Stimulated activated CD4-positive, alpha-beta T cell treated with anti-CD3 and anti-CD28 coated beads, Interleukin-15, amount 100 ng/mL, for 48 hours (primary cell): ENCODE measurements at places on chromosomes 2 and 18.

GRCh38 chr2:59866436-59866835, 687.0 kb downstream of the BCL11A start:
- DNase-seq: no peak

GRCh38 chr2:66317268-66317890, 117.5 kb upstream of the MEIS1 start:
- no peak for DNase-seq

GRCh38 chr2:6312367-6312766, 553.3 kb downstream of the CMPK2 start:
- no peak for DNase-seq

- DNase-seq: no peak
Observed at GRCh38 chr18:74425161-74425560, 31.9 kb downstream of the DIPK1C start.

- no peak for DNase-seq
Observed at GRCh38 chr2:216739035-216739434, 43.7 kb upstream of the IGFBP5 start.

DNA sequence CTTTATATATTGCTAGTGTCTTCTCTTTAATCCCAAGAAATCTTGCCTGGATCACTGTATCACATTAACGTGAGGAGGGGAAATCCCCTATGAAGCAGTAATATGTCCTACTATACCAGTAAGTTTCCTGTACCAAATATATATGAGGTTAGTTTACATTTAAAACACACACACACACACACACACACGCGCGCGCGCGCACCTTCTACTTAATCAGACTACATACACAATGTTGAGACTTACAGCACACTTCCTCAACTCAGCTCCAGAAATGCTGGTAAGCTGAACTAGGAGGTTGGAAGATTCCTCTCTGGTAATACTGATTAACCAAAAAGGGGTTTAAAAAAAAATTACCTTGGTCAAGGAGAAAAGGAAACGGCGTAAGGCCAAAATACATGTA, 49.3 kb downstream of the USP34 start:
- DNase-seq: no peak

- no peak for DNase-seq
Observed at GRCh38 chr2:56229397-56230060, 45.7 kb downstream of the CCDC85A start.

- DNase-seq: no peak
Observed at GRCh38 chr2:99481527-99481926, 8.3 kb downstream of the REV1 start.

- DNase-seq: no peak
Observed at GRCh38 chr2:7931808-7932207, 750.0 kb upstream of the ID2 start.

GRCh38 chr2:9686061-9686460, 55.3 kb upstream of the YWHAQ start:
- DNase-seq: no peak
